CD4-positive, alpha-beta T cell treated with Interleukin-21 for 1 hour (primary cell): ENCODE measurements at places on chromosomes 7 and 10.

DNA sequence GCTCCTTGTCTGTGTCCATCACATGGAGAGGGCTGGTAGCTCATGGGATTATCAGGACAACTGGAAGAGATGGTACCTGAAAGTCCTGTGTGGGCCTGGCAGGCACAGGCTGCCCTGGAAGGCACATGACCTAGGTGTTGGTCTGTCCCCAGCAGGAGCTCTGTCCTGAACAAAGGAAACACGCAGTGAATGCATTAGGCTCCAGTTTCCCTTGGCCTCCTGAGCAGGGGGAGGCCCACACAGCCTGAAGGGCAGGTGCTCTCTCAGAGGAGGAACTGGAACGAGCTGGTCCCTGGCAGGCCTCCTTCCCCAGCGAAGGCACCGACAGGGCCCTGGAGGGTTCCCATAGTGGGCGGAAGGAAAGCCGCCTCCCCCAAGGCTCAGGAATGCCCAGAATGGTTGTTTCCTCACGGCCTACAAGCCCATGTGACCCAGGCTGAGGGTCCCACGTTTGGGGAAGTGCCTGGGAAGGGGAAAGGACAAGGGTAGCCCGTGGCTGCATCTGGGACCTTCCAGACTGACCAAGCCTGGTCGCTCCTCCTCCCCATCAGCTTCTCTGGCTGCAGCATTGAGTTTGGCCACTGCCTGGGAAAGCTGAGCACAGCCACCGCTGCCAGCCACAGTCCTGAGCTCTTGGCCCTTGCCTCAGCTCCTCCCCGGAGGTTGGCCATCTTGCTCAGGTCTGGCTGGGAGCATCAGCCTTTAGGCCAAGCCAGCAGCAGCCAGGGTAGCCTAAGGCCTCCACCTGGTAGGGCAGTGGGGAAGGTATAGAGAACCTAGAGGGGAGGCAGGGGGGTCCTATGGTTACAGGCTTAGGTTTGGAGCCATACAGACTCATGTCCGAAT, 21.8 kb downstream of the CXCL12 start:
- no peak for DNase-seq

DNA sequence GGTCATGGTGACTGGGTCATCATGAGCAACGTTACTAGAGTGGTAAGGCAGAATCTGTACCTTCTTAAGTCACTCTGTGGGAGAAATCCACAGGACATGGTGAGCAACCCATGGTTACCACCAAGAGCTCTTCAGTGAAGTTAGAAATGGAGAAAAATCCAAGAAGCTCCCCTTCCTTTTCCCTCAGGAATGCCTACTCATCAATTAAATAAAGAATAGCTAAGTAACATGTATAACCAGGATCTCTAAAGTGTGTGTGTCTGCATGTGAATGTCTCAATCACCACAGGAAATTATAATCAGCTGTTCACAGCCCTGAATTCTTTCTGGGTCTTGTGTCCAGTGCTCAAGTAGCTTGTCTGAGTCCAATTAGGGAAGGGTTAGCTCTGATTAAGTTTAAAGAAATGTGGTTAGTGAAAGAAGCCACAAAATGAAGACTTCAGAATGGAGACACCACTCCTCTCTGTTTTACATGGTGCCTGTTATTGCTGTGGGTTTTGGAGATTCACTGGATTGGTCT, 73.2 kb downstream of the SEM1 start:
- no peak for DNase-seq

GRCh38 chr7:40697653-40698052, 562.8 kb downstream of the SUGCT start:
- no peak for DNase-seq

- no peak for DNase-seq
Measured at GRCh38 chr10:69075431-69075830, 12.5 kb upstream of the SRGN start.

GRCh38 chr7:97024209-97025129, at the start of gene DLX5:
DLX5 (minus strand) TSS chr7:97024831; CDS start chr7:97024623, 208 bp downstream.
- no peak for DNase-seq

- peak; percentile 64 for DNase-seq
Measured at GRCh38 chr7:157299613-157300368, 37.0 kb upstream of the DNAJB6 start.

DNA sequence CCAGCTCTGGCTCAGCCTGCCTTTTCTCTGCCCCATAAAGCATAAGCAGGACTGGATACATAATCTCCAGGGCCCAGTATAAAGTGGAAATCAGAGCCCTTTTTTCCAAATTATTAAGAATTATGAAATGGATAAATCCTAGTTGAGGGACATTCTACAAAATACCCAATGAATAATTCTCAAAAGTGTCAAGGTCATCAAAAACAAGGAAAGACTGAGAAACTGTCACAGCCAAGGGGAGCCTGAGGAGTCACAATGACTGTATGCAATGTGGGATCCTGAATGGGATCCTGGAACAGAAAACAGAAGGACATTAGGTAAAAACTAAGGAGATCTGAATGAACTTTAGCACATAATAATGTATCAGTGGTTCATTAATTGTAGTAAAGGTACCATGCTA, 4.8 kb upstream of the UNC5B start:
- DNase-seq: no peak

DNA sequence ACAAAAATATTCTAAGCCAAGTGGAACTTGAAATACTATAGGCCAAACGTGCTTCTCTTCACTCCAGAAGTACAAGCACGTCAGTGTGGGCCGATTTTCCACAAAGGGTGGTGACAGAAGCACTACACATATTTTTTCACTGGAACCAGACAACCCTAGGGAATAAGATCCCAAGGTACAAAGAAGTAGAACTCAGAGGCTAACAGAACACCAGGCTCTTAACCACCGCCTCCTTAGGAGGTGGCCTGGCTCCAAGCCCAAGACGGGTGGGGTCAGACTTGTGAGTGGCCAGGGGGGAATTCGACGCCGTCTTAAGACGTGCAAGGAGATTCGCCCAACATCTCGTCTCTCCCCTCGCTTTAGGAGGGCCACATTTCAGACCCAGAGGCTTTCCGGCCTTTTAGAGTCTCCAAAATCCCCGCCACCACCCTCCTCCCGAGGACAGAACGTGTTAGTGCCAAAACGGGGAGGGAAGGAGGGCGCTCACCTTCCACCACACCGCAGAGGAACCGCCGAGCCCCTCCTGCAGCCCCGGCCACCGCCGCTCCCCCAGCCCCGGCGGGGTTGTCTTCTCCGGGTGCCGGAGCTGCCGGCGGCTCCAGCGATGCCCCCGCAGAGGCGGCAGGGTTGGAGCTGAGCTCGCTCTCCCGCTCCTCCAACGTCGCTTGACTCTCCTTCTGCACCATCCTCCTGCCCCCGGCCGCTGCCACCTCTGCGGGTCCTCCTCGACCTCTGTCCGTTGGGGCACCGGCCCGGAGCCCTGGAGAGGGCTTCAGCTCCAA, 716 bp downstream of the OGA start:
- peak; percentile 33 for DNase-seq

DNA sequence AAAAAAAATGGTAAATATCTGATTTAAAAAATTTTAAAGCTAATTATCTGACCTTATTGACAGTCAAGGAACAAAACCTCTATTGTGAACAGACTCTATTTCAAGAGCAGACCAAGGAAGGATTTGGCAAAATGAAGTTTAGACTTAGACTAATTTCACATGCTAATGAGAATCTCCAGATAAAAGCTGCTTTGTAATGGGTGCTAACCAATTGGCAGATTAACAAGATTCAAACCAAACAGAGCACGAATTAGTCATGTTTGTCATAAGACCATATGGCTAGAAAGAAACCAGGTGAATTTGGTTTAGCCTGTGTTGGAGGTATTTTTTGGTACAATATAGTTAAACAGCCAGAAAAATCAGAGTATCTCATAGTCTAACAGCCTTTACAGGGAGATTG, 429.1 kb upstream of the NFE2L3 start:
- no peak for DNase-seq

- DNase-seq: no peak
Measured at GRCh38 chr10:21518149-21518640, 7.3 kb downstream of the SKIDA1 start.

DNA sequence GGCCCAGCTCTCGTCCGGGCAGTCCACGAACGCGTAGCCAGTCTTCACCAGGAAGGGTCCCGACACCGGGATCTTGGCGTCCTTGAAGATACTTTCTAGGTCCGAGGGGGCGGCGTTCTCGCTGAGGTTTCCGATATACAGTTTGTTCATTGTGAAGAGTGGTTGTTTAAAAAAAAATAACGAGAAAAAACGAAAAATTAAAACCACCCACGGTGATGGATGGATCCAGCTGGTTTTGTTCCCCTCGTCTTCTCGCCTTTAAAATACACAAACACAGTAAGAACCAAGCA, 385 bp downstream of the IGF2BP3 start:
- DNase-seq: no peak
